Uterus (tissue), 4 donors: ENCODE measurements at places on chromosomes 2 and 18.

GRCh38 chr2:79887747-79888374 is 375.0 kb downstream of the CTNNA2 start:
- no peak for DNase-seq

DNA sequence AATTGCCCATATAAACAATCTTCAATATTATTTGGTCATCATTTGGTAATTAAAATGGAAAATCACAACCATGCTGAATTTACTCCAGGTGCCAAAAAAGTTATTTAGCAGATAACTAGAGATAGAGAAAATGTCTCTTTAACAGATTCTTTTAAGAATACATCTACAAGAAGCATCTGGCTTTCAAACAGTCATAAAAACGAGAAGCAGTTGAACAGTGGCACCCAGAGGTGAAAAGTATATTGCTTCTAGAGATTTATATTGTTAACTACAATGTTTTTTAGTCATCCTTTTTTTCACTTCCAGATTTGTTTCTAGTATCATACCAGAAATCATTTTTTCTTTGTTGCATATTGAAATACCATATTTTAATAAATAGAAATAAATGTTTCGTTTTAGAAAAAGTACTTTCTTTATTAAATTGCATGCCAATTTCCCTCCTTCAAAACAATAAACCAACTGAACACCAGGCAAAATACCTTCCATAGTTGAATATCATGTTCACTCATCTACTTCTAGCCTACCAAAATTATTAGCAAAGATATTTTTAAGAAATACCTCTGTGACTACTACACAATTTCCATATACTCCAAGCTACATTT is 65.4 kb upstream of the HNRNPA3 start:
- peak; percentile 44 for DNase-seq

GRCh38 chr18:13681701-13682100 is 44.7 kb downstream of the FAM210A start:
- no peak for DNase-seq

GRCh38 chr2:128734521-128735295 is 416.0 kb upstream of the HS6ST1 start:
- DNase-seq: no peak

DNA sequence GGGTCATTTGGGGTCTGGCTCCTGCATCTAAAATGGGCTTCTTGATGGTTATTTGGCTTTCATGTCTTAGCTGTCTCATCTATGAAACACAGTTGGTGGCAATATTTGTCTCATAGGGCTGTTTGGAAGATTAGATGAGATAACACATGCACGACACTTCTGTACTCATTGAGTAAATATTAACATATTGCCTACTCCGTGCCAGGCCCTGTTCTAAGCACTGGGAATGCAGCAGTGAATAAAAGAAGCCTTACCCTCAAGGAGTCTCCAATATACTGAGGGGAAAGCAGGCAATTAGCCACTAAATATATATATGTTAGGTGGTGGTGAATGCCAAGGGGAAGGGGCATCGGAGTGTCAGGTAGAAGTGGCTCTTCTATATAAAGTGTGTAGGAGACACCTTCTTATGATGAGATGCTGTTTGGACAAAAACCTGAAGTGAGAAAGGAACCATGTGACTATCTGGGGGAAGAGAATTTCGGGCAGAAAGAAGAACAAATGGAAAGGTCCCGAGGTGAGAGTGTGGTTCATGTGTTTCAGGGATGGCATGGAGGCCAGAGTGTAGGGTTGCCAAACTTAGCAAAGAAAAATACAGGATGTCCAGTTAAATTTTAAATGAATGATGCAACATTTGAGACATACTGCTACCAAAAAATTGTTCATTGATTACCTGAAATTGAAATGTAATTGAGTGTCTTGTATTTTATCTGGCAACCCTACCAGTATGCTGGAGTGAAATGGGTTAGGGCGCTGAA is 11.8 kb downstream of the SLC3A1 start:
- no peak for DNase-seq

- DNase-seq: no peak
These were observed 15.1 kb downstream of the DOCK10 start for GRCh38 chr2:225027061-225027762.

- DNase-seq: no peak
These were observed 138.9 kb upstream of the PELI1 start for GRCh38 chr2:64283006-64283570.

DNA sequence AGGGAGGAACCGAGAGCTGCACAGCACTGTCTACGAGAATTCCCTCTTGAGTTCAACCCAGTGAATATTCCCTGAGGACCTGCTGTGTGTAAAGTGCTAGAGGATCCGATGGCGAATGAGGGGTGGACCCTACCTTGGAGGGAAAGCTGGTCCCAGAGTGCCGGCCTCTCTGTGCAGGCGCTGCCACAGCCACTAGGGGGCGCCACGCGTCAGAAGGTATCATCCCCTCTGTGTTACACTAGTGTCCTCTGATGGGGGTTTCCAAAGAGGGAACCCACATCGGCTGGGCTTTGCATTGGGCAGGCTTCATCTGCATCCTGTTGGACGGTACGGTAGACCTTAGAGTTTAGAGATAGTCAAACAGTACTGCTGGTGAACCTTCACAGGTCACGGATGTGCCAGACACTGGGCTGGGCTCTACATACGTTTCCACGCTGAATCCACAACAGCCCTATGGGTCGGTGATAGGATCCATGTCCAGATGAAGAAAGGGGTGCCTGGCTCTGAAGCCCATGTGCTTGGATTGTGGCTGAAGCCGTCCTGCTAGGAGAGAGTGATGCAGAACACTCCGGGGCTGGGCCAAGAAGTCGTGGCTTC is 39.0 kb downstream of the COA5 start:
- peak; percentile 31 for DNase-seq

DNA sequence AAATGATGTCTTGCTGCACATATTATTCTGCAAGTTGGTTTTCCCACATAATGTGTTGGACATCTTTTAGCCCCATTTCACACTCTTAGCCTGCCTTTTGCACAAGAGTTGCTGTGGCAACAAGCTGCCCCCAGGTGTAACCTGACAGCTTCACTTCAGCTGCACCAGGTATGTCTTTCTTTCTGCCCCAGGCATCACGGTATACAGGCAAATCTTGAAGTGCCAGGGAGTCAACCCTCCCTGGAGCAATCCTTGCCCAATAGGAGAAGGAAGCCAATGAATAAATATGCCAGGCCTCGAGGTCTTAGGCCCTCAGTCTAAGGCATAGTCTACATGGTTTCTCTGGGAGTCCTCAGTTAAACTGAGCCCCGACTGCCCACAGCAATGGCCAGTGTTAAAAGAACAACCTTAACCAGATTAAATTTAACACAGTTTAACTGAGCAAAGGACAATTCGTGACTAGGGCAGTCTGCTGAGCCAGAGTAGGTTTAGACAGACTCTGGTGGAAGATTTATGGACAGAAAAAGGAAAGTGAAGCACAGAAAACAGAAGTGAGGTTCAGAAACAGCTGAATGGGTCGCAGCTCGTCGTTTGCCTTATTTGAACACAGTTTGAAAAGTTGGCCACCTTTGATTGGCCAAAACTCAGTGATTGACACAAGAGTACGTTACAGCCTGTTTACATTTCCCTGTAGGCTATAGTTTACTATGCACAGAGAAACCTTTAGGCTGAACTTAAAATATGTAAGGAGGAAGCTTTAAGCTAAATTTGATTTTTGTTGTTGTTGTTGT is 32.0 kb upstream of the C1QL2 start:
- no peak for DNase-seq

- DNase-seq: no peak
These were observed 183.4 kb upstream of the CDH7 start for GRCh38 chr18:65567372-65567771.

GRCh38 chr2:173017646-173018420 is 57.8 kb upstream of the MAP3K20 start:
- no peak for DNase-seq

GRCh38 chr2:8822218-8822617 is 15.2 kb downstream of the KIDINS220 start:
- no peak for DNase-seq

- no peak for DNase-seq
These were observed 46.7 kb downstream of the SMAD7 start for GRCh38 chr18:48904091-48904490.

DNA sequence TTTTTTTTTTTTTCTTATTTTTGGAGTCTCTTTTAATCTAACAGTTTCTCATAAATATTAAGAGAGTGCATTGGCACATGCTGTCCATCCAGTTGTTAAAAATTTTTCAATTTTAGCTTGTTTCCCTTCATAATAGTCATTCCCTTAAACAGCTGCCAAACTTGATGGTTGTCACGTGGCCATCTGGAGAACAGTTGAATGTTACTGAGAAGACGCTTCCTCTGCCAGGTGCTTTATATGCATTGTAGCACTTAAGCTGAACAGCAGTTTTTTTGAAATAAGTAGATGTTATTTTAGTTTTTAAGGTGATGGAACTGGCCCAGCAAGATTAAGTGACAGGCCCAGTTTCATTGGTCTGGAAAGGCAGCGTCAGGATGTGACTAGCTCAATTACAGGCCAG is 3.3 kb downstream of the SMARCAL1 start:
- no peak for DNase-seq

DNA sequence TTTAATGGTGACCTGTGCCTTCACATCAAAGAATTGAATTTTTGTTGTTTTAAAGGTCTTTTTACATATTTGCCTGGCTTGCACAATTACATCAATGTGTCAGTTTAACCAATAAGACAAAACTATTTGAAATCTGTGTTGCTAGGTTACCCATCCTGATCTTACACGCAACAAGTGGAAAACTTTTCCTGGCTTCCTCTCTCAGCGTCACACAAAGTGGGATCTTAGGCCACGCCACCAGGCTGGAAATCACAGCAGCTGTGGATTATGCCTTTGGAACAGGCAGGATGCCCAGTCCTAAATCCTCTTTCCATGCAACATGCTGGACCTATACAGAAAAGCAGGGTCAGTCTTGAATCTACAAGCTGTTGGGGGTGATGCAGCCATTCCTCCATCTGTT is 298.2 kb upstream of the HNRNPA3 start:
- no peak for DNase-seq

- DNase-seq: no peak
These were observed 518 bp upstream of the NFU1 start for GRCh38 chr2:69437751-69438154.

- no peak for DNase-seq
These were observed 72.7 kb upstream of the FAM136A start for GRCh38 chr2:70374616-70375015.

DNA sequence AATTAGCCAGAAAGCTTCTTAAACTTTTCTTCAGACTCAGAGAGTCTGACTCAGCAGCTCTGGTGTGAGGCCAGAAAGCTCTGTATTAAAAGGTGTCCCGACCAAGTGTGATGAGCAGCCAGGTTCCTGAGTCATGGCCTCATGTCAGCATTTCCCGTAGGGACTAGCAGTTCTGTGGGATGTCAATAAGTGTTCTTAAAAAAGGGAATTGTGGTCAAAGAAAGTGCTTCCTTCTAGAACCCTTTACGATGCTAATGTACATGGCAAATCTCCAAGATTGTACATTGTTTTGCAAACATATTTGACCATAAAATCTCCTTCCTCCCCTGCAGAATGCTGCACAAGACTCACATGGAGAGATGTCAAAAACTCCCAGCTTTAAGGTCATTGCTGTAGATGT is 80.1 kb downstream of the PLA2R1 start:
- DNase-seq: peak; percentile 67

GRCh38 chr2:234218266-234219045 is 168.0 kb downstream of the SPP2 start:
- DNase-seq: no peak

- DNase-seq: no peak
These were observed 583.6 kb downstream of the FBXO15 start for GRCh38 chr18:73563901-73564472.

- no peak for DNase-seq
These were observed 100.3 kb downstream of the MCFD2 start for GRCh38 chr2:46815121-46815802.

DNA sequence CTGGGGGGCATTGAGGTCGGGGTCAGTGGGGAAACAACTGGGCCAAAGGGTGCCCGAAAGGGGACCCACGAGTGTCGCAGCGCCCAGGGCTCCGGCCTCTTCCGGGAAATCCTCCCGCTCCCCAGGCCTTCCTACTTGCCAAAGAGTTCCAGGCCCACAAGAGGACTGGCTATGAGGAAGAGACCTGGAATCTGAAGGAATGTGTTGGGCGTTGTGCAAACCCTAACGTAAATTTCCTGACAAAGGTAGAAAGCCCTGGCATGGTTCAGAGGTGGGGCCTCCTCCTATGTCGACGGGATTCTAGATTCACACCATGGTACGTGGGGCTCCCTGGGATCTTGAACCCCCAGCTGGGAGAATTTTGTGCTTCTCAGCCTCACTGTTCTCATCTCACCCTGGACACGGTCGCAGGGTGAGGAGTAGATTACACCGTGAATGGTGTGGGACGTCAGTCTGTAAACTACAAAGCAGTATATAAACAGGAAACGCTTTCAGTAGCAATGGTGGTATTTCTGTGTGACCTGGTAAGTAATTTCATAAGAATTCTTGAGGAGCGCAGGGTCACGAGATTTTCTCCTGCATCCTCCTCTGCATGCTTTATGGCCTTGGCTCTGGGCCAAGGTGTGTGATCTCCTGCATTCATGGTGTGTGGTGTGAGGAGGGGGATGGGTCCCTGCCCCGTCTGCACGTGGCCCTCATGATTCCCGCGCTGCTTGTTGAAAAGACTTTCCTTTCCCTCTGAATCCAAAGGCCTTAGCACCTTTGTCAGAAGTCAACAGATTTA is 868 bp downstream of the HSBP1L1 start:
- DNase-seq: peak; percentile 66

DNA sequence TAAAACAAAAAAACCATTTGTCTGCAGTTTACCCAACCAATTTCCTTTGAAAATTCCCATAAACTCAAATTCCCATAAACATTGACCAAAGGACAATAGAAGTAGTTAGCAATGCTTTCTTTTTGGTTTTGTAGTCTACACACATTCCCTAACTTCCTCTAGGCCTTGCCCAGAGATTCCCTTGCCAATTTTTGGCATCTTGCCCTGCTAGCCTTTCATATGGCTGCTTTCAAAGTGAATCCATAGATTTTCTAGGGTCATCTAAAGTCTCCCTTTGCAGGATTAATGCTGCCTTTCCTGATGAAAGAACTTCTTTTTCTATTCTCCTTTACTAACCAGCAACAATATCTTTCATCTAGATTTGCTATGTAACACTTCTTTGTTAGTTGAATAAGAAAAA is 33.4 kb downstream of the THSD7B start:
- DNase-seq: no peak

- DNase-seq: no peak
These were observed 60.4 kb downstream of the DLGAP1 start for GRCh38 chr18:4394700-4395099.
